ENCODE measurements at places on chromosomes 7 and 10. TPM values are rescaled to one million over a fixed set of nuclear protein-coding genes. Genes with fewer than 3 reads are reported as not detected.

Gene ACTR3C
- 2.0 TPM for total RNA-seq

Gene ING3
- 16.2 TPM for total RNA-seq

Gene OPALIN
- total RNA-seq, result not detected

- H3K4me1 ChIP-seq, result no peaks in the 10 kb centered on the region
- no peak overlapping the region for H3K27ac ChIP-seq
- no peak for DNase-seq
- H3K4me3 ChIP-seq, result no peak overlapping the region
- H3K27me3 ChIP-seq, result no peaks in the 10 kb centered on the region
These were observed 35.4 kb downstream of the CDK13 start for GRCh38 chr7:39985398-39985918.

- no peak for DNase-seq
- no peak overlapping the region for H3K4me3 ChIP-seq
- no peaks in the 10 kb centered on the region for H3K27me3 ChIP-seq
- no peak overlapping the region for H3K27ac ChIP-seq
- H3K4me1 ChIP-seq, result no peaks in the 10 kb centered on the region
These were observed 171.8 kb upstream of the CDK1 start for GRCh38 chr10:60606343-60607080.

- no peak overlapping the region for H3K27ac ChIP-seq
- peaks cover 7% of the 10 kb centered on the region for H3K4me1 ChIP-seq
- no peak overlapping the region for H3K4me3 ChIP-seq
- no peaks in the 10 kb centered on the region for H3K27me3 ChIP-seq
These were observed 49.8 kb upstream of the SRRM3 start for GRCh38 chr7:76151932-76152331.

DNA sequence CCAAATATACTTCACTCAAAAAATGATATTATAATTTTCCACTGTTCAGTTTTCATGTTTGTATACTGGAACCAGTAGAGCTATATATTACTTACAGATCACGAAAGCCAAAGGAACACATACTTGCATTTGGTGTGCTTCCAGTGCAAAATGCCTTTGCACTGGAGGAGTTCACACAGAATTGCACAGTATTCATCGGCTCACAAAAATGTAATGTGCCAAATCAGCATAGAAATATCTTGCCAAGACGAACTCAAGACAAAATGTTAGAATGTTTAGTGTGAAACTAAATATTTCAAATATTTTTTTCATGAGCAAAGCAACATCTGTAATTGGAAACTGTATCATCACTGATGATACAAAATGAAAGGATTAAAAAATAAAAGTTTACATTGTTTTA is 646.2 kb upstream of the SEMA3D start:
- DNase-seq, result no peak
- no peaks in the 10 kb centered on the region for H3K4me1 ChIP-seq
- no peaks in the 10 kb centered on the region for H3K27me3 ChIP-seq

- DNase-seq, result no peak
- H3K4me3 ChIP-seq, result no peak overlapping the region
- H3K36me3 ChIP-seq, result no peaks in the 10 kb centered on the region
- H3K4me1 ChIP-seq, result no peaks in the 10 kb centered on the region
- peaks cover 20% of the 10 kb centered on the region for H3K27me3 ChIP-seq
These were observed 21.5 kb upstream of the CRHR2 start for GRCh38 chr7:30703756-30704155.

DNA sequence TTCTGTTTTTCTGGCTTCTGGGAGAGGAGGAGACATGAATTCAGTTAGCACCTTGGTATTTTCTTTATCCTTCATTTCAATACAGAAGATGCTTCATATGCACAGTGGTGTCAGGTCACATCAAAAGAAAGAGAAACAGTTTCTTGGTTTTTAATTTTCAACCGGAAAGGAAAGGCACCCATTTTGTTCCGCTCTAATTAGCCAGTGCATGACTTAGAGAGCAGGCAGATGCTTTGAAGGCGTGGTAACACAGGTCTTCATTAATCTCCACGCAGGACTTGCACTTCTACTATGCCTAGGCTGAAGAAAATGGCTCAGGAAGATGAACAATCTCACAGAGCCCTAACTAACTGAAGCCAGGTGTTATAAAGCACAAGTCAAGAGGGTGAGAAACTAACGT is 70.4 kb upstream of the ATRNL1 start:
- no peak for DNase-seq
- H3K36me3 ChIP-seq, result no peaks in the 10 kb centered on the region
- 0 out of 2 replicates have a peak, but pooled peaks cover 8% of the 10 kb centered on the region for H3K27me3 ChIP-seq

DNA sequence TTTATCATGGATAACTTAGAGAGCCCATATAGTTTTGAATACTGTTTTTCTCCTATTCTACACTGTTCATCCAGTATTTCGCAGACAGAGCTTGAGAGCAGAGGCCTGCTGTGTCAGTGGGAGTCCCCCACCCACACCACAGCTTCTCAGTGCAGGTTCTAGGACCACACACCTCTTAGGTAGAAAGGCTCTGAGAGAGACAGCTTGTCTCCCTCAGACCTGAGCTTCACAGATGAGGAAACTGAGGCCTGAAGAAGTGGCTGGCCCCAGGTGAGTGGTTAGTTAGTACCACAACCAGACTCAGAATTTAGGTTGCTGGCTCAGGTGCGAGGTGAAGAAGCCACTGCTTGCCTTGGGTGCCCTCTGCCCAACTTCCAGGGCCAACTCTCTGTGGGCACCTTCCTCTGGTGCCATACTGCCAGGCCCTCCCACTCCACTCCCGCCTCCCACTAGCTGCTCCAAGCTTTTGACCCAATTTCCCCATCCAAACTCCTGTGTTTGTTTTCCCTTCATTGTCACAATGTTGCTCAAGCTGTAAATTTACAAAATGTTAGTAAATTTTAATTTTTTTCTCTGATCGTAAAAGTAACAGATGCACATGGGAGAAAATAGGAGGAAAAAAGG is 7.6 kb upstream of the HILPDA start:
- no peaks in the 10 kb centered on the region for H3K4me1 ChIP-seq
- H3K36me3 ChIP-seq, result no peaks in the 10 kb centered on the region
- no peak for DNase-seq
- H3K27ac ChIP-seq, result no peak overlapping the region
- H3K4me3 ChIP-seq, result no peak overlapping the region

GRCh38 chr10:101054351-101054750 is 7.4 kb upstream of the KAZALD1 start:
- H3K27me3 ChIP-seq, result no peaks in the 10 kb centered on the region
- H3K4me1 ChIP-seq, result peaks cover 21% of the 10 kb centered on the region
- H3K27ac ChIP-seq, result no peak overlapping the region
- DNase-seq, result no peak
- H3K4me3 ChIP-seq, result no peak overlapping the region

DNA sequence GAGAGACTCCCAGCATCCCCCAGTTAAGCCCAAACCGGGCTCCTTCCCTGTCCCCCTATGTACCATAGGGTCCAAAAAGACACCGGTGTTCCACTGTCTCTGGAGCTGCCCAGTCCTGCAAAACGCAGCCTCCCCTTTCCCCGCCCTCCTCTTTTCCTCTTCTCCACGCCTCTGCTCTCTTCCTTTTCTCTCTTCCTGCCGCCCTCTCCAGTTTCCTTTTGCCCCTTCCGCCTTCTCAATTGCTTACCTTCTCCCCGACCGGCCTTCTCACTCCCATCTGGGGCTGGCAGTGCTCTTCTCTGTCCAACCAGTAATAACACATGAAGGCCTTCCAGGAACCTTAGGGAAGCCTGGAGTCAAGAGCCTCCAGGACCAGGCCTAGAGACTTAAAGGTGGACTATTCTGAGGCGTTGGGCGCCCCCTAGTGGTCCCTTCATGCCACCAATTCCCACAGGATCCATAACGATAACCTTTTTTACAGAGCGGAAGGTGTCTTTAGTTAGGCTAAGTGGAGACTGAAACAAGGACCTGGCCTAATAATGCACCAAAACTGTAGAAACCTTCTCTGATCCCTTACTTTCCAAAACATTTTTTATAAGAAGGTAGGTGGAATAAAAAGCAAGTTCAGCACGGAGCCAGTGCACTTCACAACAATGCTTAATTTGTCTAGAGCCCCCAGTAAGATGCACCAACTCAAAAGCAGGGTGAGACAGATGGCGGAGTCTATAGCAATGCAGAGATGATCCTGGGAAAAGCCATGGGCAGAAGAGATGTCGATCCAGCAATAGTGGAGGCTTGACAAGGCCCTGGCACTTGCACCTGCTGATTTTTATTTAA is 27.2 kb upstream of the MSRB2 start:
- H3K4me1 ChIP-seq, result peaks cover 4% of the 10 kb centered on the region
- no peak overlapping the region for H3K27ac ChIP-seq
- peak; percentile 81 for DNase-seq
- no peak overlapping the region for H3K4me3 ChIP-seq
- H3K27me3 ChIP-seq, result no peaks in the 10 kb centered on the region

DNA sequence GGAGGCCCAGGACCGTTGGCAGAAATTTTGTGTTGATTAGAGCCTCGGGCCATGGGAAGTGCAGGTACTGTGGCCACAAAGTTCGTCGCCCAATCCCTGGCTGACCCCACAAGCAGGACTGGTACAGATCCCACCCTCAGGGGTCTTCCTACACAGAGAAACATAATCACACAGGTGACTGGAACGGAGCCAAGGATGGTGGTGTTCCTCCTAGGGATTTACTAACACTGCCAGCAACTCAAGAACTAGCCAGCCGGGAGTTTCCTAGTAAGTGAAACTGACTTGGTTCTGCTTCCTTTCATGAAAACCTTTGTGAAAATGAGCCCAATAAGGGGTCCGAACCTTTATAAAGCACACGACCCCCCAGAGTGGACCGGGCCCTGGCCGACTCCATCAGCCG is 5.7 kb downstream of the CUX1 start:
- no peak for DNase-seq
- peaks cover 17% of the 10 kb centered on the region for H3K4me1 ChIP-seq
- no peak overlapping the region for H3K4me3 ChIP-seq
- no peaks in the 10 kb centered on the region for H3K36me3 ChIP-seq
- H3K27ac ChIP-seq, result no peak overlapping the region

DNA sequence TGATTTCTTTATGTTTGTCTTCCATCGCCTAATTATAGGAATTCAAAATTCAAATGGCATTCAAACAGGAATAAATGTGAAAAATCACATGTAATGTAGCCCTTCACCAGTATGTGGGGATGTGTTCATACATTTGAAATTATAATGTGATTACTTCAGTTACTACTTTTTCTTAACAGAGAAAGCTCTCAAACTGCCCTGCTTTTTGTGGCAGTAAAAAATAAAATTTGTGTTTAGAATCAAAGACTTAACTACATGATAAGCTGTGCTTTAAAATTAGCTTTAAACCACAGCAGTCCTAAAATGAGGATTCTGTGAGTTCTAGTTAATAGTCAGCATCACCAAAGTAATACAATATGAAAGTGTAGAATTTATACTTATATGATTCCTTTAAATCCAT is 7.8 kb upstream of the HERC4 start:
- no peak overlapping the region for H3K4me3 ChIP-seq
- peaks cover 30% of the 10 kb centered on the region for H3K4me1 ChIP-seq
- no peak for DNase-seq
- no peaks in the 10 kb centered on the region for H3K27me3 ChIP-seq
- H3K27ac ChIP-seq, result no peak overlapping the region

DNA sequence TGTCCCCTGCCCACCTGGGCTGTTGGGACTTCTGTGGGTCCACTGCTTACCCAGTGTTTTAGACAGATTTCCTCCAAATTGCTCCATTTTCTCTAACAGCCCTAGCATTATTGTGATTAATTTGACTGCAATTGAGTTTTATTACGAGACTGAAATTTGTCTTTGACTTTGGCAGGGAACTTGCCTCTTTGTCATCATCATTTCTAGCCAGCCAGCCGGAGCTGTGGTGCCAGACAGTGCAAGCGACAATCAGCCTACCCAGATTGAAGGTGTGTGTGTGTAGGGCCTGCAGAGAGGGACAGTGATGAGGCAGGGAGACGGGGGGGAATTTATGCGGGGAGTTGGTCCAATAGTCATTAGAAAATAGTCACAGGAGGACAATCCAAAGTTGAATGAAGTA is 743.0 kb downstream of the NRG3 start:
- no peaks in the 10 kb centered on the region for H3K4me1 ChIP-seq
- no peak overlapping the region for H3K27ac ChIP-seq
- DNase-seq, result no peak
- no peak overlapping the region for H3K4me3 ChIP-seq

DNA sequence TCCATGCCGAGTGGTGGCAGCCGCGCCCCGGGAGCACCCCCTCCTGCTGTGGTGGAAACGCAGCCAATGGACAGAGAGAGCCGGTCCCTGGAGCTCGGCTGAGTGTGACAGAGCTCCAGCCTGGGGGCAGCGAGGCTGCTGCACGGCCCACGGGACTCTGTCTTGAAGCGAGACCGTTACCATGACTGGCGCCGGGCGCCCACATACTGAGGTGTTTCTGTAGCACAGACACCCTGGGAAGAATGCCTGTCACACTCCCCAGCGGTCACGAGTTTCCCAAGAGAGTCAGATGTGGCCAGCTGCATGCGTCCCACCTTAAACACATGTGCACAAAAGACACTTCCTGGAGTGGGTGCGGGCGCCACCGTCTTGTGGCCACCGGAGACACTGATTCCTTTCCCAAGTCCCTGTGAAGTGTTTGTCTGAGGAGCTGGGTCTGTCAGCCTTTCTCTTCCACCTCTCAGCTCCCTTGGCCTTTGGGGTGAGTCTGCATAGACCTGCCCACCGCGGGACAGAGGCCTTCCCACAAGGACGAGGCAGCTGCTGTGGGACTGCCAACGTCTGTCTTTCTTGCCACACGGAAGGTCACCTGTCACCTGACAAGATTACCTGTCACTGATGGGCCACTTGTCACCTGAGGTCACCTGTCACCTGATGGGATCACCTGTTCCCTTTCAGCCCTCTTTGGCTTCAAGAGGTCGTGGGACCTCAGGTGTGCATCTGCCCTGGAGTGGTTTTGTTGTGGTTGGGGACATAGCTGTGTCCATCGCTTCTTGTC is 94.6 kb downstream of the DNAJB6 start:
- no peaks in the 10 kb centered on the region for H3K27me3 ChIP-seq
- no peak overlapping the region for H3K4me3 ChIP-seq
- no peak overlapping the region for H3K27ac ChIP-seq
- DNase-seq, result no peak
- H3K4me1 ChIP-seq, result peaks cover 11% of the 10 kb centered on the region

GRCh38 chr7:16205466-16205865 is 215.9 kb downstream of the CRPPA start:
- H3K4me3 ChIP-seq, result no peak overlapping the region
- H3K36me3 ChIP-seq, result no peaks in the 10 kb centered on the region
- peaks cover 2% of the 10 kb centered on the region for H3K4me1 ChIP-seq
- no peaks in the 10 kb centered on the region for H3K27me3 ChIP-seq
- no peak overlapping the region for H3K27ac ChIP-seq

DNA sequence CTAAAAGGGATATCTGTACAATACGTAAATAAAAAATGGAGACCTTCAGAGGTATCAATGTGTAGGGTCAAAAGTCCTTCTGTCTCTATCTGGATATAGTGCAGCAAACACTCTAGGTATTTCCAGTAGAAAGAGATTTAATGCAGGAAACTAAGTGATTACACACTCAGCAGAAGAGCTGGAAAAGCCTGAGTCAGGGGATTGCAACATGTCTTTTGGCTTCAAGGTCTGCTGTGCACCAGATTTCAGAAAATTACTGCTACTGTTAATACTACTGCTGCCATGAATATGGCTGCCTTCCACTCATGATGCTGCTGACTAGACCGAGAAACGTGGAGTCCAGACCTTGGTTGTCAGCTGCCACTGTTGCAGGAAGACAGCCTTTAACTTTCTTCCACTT is 94.9 kb upstream of the DLX6 start:
- H3K27ac ChIP-seq, result no peak overlapping the region
- H3K27me3 ChIP-seq, result peaks cover 16% of the 10 kb centered on the region
- no peak for DNase-seq
